Ureter (tissue), 1 donor: ENCODE measurements at places on chromosomes 16 and 17. TPM values are rescaled to one million over a fixed set of nuclear protein-coding genes. Genes with fewer than 3 reads are reported as not detected.

METTL9 gene
- total RNA-seq, result 80.3 TPM

- no peak for DNase-seq
These were observed 14.9 kb downstream of the TFAP4 start for GRCh38 chr16:4257646-4258556.

DNA sequence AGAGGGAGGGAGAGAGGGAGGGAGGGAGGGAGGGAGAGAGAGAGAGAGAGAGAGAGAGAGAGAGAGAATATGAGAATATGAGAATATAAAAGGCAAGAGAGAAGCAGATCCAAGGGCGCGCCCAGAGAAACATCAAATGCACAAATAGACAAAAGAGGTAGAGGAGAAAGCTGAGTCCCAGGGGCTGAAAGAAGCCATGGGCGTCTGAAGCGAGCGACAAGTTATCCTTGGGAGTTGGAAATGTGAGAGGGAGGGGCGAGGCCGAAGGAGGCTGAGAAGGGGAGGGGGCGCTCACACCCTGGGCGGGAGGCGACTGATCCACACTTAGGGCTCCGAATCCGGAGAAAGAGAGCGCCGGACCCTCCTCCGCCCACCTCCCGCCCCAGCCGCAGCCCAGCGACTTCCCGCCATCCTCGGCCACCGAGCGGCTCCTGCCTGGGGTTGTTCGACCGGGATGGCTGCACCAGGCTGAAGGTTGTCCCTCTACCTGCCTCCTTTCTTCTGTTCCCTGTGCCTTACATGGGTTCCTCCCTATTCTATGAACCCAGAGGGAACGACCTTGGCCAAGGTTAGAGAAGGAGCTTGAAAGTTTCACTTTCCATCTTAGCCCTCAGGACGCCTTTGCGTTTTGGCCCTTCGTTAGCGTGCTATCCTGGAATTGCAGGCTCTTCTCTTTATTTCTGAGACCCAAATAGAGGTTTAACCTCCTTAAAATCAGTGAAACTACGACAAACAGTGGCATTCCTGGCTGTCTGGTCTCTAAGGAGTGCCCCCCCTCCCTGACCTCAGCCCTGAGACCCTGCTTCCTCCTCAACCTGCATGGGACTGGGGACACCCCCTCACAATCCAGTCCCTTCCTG is 21.2 kb upstream of the HOXB9 start:
- DNase-seq, result no peak

YBX2 gene
- total RNA-seq, result not detected

KRT24 gene
- 0.52 TPM for total RNA-seq

DNA sequence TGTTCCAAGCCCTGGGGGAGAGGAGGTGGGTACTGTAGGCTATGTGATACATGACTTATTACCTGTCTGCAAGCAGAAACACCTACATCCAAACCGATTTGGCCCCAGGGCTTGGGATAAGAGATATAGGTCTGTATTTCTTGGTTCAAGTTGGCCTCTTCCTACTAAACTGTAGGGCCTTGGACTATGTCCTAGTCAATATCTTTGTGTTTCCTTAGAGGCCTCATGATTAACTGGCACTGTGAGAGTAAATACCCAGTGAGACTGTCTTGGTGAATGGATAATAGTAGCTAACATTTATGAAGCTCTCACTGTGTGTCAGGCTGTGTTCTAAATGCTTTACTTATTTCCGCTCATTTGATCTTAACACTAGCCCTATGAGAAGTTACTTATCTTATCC is 70.0 kb downstream of the MSI2 start:
- DNase-seq, result no peak

- DNase-seq, result no peak
These were observed 74.5 kb upstream of the HSBP1 start for GRCh38 chr16:83733301-83733700.

- no peak for DNase-seq
These were observed 15.3 kb downstream of the MIS12 start for GRCh38 chr17:5501685-5502084.

- DNase-seq, result no peak
These were observed 7.4 kb upstream of the TMEM204 start for GRCh38 chr16:1525871-1526607.

PSMB10 gene
- 89.4 TPM for total RNA-seq

DNA sequence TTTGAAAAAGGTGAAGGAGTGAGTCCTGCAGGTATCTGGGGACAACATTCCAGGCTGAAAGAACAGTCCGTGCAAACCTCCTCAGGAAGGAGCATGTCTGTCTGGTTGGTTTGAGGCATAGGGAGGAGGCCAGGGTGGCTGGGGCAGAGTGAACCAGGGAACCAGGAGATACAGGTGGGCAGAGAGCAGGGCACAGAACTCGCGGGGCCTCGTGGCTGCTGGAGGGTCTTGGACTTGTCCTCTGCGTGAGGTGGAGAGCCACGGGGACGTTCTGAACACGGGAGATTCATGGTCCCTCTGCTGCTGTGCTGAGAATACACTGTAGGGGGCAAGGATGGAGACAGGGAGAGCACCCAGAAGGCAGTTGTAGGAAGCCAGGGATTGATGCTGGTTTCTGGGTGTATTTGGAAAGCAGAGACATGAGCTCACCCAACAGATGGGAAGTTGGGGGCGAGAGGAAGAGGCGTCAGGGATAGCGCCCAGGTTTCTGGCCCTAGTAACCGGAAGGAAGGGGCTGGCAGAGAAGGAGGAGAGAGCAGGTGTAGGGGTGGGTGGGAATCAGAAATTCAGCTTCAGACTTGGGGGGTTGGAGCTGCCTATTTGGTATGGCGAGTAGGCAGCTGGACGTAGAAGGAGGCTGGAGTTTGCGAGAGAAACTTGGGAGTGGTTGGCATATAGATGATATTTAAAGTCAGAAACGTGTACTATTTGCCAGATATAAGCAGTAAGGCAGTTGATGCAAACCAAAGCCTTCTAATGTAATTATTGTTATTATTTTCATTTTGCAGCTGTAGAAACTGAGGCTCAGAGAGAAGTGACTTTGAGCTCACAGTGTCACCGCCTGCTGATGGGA is at the start of gene CCL17:
Gene CCL17 (plus strand): TSS at position 803 of the 853 bp plus-strand sequence. CDS start 9,166 bp downstream, outside the sequence.
- no peak for DNase-seq

- DNase-seq, result no peak
These were observed 104.5 kb downstream of the C16orf78 start for GRCh38 chr16:49478107-49478506.

KRT32 gene
- total RNA-seq, result not detected

- no peak for DNase-seq
These were observed 26.3 kb upstream of the FZD2 start for GRCh38 chr17:44530896-44531418.

GRCh38 chr17:1145311-1145986 is 34.3 kb downstream of the ABR start:
- no peak for DNase-seq

GRCh38 chr17:34378664-34379101 is 15.7 kb upstream of the CCL1 start:
- DNase-seq, result no peak

LGALS9C gene
- total RNA-seq, result not detected

GRCh38 chr16:54437921-54438320 is 151.3 kb upstream of the IRX3 start:
- no peak for DNase-seq

DNA sequence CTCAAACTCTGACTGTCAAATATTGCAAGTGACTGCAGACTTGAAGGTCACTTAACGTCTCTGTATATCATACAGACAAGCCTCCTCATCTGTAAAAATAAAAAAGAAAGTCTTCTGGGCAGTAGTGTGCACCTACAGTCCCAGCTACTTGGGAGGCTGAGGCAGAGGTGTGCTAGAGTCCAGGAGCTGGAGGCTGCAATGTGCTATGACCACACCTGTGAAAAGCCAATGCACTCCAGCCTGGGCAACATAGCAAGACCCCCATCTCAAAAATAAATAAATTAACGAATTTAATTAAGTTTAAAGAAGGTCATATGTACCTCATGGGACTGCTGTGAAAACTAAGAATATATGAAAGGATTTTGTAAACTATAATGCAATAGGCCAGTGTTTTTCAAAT is 35.0 kb upstream of the C17orf78 start:
- no peak for DNase-seq

DNA sequence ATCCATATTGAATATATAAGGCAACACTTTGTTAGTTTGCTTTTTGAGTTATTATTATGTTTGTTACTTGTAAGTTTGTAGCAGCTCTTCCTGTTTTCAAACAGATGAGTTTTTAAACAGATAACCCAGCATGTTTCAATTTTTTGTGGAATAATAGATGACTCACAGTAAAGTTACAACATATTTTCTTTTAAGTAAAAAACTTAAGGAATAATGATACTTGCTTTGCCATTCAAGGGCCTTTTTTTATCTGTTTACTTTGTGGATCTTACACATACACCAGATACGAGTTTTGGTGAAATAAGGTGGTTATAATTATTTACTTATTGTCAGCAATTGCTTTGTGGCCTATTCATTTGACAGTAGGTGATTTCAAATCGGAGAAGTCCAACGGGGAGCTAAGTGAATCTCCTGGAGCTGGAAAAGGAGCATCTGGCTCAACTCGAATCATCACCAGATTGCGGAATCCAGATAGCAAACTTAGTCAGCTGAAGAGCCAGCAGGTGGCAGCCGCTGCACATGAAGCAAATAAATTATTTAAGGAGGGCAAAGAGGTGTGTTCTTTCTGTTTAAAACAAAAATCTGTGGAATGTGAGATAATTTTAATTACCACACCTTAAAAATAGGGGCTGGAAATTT is 66.3 kb downstream of the BPTF start:
- DNase-seq, result no peak

EVI2B gene
- total RNA-seq, result 6.5 TPM

- no peak for DNase-seq
These were observed 4.0 kb upstream of the PRPSAP1 start for GRCh38 chr17:76357597-76358158.

- peak; percentile 50 for DNase-seq
These were observed 108.0 kb upstream of the TBX2 start for GRCh38 chr17:61291451-61292285.

TBC1D3E gene
- total RNA-seq, result not detected

DNA sequence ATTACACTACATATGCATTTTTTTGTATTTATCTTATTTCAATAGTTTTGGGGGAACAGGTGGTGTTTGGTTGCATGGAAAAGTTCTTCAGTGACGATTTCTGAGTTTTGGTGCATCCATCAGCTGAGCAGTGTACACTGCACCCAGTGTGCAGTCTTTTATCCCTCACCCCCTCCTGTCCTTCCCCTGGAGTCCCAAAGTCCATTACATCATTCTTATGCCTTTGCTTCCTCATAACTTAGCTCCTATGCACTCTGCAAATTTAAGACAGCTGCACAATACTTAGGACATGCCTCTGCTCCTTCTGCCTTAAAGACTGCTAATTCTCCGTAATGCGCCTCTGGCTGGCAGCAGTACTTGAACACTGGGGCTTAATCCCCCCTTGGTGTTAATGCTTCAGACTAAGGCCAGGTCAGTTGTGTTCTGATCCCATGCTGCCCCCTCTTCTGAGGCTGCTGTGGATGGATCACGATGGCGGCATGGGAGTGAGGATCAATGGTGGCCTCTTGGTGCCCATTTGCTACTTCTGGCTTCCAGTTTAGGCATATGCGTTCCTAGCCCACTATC is 146.2 kb downstream of the PARN start:
- DNase-seq, result no peak

WWOX gene
- 23.5 TPM for total RNA-seq

DNA sequence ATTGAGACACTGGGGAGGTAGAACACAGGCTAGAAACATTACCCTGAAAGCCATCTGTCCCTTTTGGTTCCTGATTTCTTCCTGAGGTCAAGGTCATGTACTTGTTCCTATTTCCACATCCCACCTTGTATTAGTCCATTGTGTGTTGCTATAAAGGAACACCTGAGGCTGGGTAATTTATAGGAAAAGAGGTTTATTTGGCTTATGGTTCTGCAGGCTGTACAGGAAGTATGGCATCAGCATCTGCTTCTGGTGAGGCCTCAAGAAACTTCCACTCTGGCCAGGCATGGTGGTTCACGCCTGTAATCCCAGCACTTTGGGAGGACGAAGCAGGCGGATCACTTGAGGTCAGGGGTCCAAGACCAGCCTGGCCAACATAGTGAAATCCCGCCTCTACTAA is 7.4 kb upstream of the MED9 start:
- no peak for DNase-seq

GRCh38 chr17:81365148-81365600 is 30.1 kb upstream of the BAHCC1 start:
- peak; percentile 73 for DNase-seq

TCAP gene
- 0.81 TPM for total RNA-seq

DNA sequence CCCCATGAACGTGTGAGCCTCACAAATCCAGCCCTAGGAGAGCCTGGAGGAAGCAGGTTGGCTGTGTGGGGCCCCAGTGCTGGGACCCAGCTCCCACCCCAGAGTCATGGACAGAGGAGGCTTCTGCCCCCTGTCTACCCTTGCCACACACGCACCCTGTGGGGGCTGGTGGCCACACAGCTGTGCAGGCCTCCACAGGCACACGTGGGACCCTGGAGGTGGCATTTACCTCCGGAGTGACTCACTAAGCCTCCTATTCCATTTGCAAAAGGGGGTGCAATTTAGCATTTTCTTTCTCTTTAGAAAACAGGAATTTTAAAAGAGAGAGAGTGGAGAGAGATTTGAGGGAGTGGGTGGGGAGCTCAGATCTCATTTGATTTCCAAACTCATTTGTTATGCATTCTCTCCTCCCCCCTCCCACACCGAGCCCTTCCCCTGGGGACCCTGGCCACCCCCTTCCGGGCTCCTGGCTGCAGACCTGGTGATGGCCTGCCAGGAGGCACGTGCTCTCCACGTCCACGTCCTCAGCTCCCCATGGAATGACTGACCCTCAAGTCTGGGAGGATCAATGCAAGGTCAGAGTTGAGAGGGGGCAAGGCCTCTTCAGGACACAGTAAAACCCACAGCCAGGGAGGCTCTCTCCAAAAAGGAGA is 6.8 kb downstream of the PITPNM3 start:
- DNase-seq, result no peak

GRCh38 chr17:49473900-49474751 is 21.0 kb upstream of the NGFR start:
- no peak for DNase-seq

SMPD3 gene
- 1.6 TPM for total RNA-seq

DNA sequence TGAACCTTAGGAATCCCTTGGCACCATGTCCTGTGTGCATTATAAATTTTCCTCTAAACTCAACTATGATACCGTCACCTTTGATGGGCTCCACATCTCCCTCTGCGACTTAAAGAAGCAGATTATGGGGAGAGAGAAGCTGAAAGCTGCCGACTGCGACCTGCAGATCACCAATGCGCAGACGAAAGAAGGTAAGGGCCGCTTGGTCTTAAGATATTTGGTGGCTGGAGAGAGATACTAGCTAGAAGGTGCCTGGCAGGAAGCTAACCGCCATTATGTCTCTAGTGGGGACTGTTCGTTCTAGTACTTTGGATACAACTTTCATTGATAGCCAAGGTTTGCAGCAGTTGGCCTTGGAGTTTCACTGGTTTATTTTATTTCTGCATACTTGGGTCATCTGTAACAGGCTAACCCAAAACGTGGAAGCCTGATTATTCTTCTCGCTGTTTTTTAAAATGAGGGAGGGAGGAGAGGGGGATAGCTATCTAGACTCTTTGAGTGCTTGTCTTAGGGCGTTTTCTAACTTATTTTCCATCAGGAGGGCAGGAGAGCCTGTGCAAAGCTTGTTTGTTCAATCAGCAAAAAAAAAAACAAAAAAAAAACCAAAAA is 1.3 kb downstream of the RBBP6 start:
- DNase-seq, result no peak
